ENCODE measurements at places on chromosomes 5 and 9. TPM values are rescaled to one million over a fixed set of nuclear protein-coding genes. Genes with fewer than 3 reads are reported as not detected.

LURAP1L gene
- 2.9 TPM for total RNA-seq

CAMK2A gene
- total RNA-seq, result not detected

STK32A gene
- 0.07 TPM for total RNA-seq

SLC6A19 gene
- not detected for total RNA-seq

KLHL3 gene
- 1.2 TPM for total RNA-seq

SLC2A6 gene
- 57.0 TPM for total RNA-seq

BAAT gene
- not detected for total RNA-seq

PCDHGA1 gene
- total RNA-seq, result 0.20 TPM

NEK6 gene
- total RNA-seq, result 29.5 TPM

SLC9A3 gene
- total RNA-seq, result 4.2 TPM

IFNB1 gene
- 0.13 TPM for total RNA-seq

F12 gene
- 1.4 TPM for total RNA-seq

PCDHA5 gene
- total RNA-seq, result not detected
